ENCODE measurements at places on chromosomes 11 and 22. TPM values are rescaled to one million over a fixed set of nuclear protein-coding genes. Genes with fewer than 3 reads are reported as not detected.

ANO1 gene
- 3.4 TPM for total RNA-seq

PRODH gene
- total RNA-seq = 23.5 TPM

KLHDC7B gene
- 0.13 TPM for total RNA-seq

OR52I2 gene
- total RNA-seq = not detected

CSNK2A3 gene
- 2.1 TPM for total RNA-seq

PNPLA3 gene
- 7.8 TPM for total RNA-seq

MUC6 gene
- not detected for total RNA-seq

MRGPRX4 gene
- not detected for total RNA-seq

CDC42BPG gene
- 0.58 TPM for total RNA-seq

CARD16 gene
- 40.4 TPM for total RNA-seq

RPS19BP1 gene
- total RNA-seq = 58.2 TPM

PHRF1 gene
- 33.5 TPM for total RNA-seq

BID gene
- total RNA-seq = 10.6 TPM

VWCE gene
- total RNA-seq = 3.6 TPM

ME3 gene
- total RNA-seq = 17.5 TPM

APBB1 gene
- 65.5 TPM for total RNA-seq

HBG2 gene
- 6.1 TPM for total RNA-seq

KCNJ4 gene
- total RNA-seq = 0.71 TPM

CELSR1 gene
- total RNA-seq = 1.9 TPM

FAM180B gene
- total RNA-seq = 3.0 TPM

CCDC89 gene
- total RNA-seq = 1.2 TPM

HEPACAM gene
- 16.5 TPM for total RNA-seq

PKNOX2 gene
- 17.3 TPM for total RNA-seq

SCUBE1 gene
- total RNA-seq = 140 TPM

BLID gene
- total RNA-seq = 9.3 TPM

MYRF gene
- 10.4 TPM for total RNA-seq

CCDC116 gene
- 0.89 TPM for total RNA-seq

PRRG4 gene
- total RNA-seq = 22.9 TPM

PLEKHA7 gene
- 96.6 TPM for total RNA-seq

ANKK1 gene
- total RNA-seq = 0.98 TPM

LIF gene
- 3.2 TPM for total RNA-seq

GRAP2 gene
- total RNA-seq = 7.5 TPM

RNF121 gene
- 32.5 TPM for total RNA-seq

SMTNL1 gene
- total RNA-seq = not detected

DLAT gene
- 19.4 TPM for total RNA-seq

OR51E2 gene
- 0.45 TPM for total RNA-seq

ANGPTL5 gene
- 1.4 TPM for total RNA-seq

APOL1 gene
- 35.3 TPM for total RNA-seq

KCNC1 gene
- not detected for total RNA-seq

BTBD18 gene
- not detected for total RNA-seq

MS4A14 gene
- total RNA-seq = 6.4 TPM

DDTL gene
- 4.0 TPM for total RNA-seq

PDGFD gene
- 19.6 TPM for total RNA-seq

All from sciatic nerve (tissue), 2 donors.